BE2C (cell line): ENCODE measurements at places on chromosomes 2 and 18.

DNA sequence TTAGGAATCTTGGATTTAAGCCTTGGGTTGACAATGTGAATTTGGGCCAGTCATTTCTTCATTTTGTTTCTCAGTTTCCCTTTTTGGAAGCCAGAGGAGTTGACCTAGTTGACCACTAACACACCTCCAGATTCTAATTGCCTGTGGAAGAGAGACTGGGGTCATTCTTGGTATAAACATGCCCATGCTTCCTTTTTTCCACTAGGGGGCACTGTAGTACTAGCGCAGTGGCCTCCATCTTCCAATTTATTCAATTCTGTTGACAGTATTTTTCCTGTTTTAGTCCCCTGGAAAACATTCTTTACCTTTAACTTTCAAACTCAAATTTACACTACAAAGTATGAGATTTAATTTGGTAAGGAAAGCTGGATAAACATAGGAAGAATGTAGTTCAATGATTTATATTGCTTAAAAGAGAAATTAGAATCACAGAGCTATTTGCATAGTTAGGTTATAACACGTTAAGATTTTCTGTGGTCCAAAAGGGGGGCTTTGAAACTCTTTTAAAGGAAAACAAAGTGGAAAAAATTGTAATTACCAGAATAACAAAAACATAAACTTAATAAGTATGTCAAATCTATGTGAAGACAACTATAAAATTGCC lies 57.5 kb upstream of the AGPS start:
- no peak for DNase-seq

GRCh38 chr2:62663920-62664795 lies 41.4 kb upstream of the EHBP1 start:
- DNase-seq: no peak

DNA sequence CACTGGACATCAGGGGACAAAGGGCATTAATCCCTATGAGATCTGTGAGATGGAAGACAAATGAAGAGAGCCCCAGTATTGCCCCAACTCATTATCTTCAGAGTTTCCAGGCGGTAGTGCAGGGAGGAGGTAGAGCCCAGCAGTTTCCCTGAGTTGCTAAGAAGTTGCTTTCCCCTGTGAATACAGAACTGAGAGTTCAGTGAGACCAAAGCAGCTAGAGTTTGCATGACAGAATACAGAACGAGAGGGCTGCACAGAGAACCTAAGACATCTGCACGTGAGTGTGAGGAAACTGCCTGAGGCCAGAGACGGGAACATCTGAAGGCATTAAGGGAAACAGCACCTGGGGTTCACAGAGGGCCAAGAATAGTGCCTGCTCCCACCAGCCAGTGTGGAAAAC lies 18.1 kb upstream of the PGAP1 start:
- DNase-seq: no peak

- no peak for DNase-seq
These were observed 36.8 kb upstream of the LCLAT1 start for GRCh38 chr2:30410217-30410616.

DNA sequence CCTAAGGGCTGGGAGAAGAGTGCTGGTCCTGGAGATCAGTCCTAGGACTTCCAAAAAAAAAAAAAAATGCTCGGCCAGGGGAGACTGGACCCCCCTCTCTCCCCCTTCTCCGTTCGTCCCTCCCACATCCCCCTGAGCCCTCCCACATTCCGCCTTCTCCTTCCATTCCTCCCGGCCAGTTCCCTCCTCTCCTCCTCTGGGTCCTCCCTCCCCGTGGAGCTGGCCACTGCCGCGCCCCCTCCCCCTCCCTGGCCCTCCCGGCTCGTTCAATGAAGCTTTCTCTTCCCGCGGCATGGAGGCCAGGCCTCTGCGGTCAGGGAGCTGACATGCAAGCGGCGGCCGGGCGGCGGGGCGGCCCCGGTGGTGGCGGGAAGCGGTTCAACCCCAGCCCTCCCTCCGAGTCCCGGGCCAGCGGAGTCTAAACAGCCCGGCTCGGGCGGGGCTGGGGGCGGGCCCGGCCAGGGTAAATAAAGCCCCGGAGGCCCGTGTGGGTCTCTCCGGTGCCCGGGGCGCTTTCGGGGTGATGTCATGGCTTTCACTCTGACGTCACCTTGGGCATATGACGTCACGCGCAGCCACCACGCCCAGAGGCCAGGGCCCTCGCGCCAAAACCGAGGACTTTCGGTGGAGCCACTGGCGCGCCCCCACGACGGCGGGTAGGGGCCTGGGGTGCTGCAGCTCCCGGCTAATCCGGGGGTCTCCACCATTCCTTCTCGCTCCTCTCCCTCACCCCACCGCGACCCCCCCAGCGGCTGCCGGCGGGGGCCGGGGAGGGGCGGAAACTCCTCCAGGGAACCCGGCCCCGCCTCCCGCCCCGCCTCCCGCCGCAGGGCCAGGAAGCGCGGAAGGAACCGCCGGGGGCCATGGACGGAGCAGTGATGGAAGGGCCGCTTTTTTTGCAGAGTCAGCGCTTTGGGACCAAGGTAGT lies at the start of the genes DOK1 and LOXL3:
Gene DOK1, plus strand, starts transcription at position 829 of the 928 bp plus-strand sequence. Its CDS starts 35 bp downstream, at position 864.
Gene LOXL3, minus strand, starts transcription at position 51 of the 928 bp plus-strand sequence. CDS start 1,308 bp downstream, outside the sequence.
- peak; percentile 77 for DNase-seq
